ENCODE measurements at places on chromosomes 2 and 18.

- H3K4me3 ChIP-seq = no peak overlapping the region
- H3K27ac ChIP-seq = no peak overlapping the region
- H3K36me3 ChIP-seq = no peaks in the 10 kb centered on the region
- DNase-seq = no peak
- H3K27me3 ChIP-seq = no peaks in the 10 kb centered on the region
Measured at GRCh38 chr2:223113161-223113560, 61.2 kb downstream of the KCNE4 start.

DNA sequence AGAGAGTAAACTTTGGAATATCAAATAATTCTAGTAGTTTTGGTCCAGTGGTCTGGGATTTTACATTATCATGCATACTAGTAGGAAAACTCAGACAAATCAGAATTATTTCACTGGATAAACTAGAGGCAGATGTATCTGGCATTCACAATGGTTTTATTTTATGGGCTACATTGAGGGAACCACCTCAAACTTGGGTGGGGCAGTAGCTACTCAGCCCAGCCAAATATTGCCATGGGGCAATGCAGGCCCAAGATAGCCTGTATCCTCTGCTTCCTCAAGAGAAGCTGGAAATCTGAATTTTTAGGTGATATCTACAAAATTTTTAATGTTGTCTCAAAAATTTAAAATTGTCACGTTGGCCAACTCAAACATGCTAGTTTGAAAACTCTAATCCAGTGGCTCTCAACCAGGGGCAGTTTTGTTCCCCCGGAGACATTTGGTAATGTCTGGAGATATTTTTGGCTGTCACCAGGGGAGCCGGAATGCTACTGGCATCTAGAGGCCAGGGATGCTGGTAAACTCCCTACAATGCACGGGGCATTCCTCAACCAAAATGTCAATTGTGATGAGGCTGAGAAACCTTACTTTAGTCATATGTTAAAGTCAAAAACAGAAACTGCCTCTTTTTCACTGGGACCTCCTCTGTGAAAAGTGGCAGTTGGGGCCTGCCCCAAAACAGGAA, 172.8 kb upstream of the SPRED2 start:
- H3K27me3 ChIP-seq = no peaks in the 10 kb centered on the region
- no peaks in the 10 kb centered on the region for H3K4me1 ChIP-seq
- no peaks in the 10 kb centered on the region for H3K36me3 ChIP-seq
- DNase-seq = no peak

DNA sequence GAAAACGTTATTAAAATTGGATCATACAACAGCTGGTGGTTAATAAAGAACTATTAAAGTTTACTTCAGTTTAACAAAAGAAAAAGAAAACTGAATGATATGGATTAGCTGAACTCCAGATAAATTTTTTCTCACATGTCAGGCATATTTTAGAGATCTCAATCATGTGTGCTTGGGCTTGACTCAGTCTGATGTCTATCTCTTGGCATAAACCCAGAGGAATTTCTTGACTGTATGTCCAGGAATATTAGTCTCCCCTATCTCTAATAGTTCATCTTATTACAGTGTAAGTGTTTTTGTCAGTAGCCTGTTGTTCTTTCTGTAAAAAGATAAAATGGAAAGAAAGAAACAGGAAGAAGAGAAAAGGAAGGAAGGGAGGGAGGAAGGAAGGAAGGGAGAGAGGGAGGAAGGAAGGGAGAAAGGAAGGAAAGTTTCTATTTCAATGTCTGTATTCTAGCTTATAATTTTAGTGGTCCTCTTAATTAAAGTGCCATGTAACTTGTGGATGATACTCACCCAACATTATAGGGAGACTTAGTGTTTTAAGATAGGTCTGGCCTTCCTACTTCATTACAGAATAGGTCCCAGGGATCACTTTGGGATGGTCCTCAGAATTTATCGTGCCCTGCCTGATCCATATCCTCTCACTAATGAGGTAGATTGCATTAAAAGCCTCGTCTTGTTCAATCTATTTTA, 99.7 kb upstream of the UGP2 start:
- no peaks in the 10 kb centered on the region for H3K36me3 ChIP-seq
- no peak for DNase-seq
- H3K27me3 ChIP-seq = no peaks in the 10 kb centered on the region

GRCh38 chr18:76565238-76566173, 70.5 kb upstream of the ZNF516 start:
- DNase-seq = peak; percentile 64
- H3K36me3 ChIP-seq = no peaks in the 10 kb centered on the region
- peaks cover 5% of the 10 kb centered on the region for H3K4me1 ChIP-seq
- H3K27me3 ChIP-seq = no peaks in the 10 kb centered on the region
- peak overlapping the region; percentile 78 for H3K27ac ChIP-seq
- no peak overlapping the region for H3K4me3 ChIP-seq

DNA sequence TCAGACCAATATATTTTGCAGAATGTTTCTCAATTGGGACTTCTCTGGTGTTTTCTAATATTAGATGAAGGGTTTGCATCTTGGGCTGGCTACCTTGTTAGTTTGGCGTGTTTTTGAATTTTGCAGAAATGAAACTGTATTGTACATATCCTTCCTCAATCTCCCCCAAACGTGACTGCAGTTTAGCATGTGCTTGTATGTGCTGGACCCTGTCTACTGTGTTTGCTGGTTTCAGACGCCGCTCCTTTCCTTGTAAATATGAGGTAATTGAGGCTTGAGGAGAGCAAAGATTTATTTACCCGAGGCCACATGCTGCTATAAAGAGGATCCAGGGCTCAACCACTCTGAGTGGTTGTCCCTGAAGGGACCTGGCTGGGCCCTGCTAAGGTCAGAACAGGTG, 57.2 kb downstream of the NGEF start:
- no peak overlapping the region for H3K4me3 ChIP-seq
- H3K27ac ChIP-seq = no peak overlapping the region
- DNase-seq = no peak
- H3K36me3 ChIP-seq = no peaks in the 10 kb centered on the region
- H3K4me1 ChIP-seq = no peaks in the 10 kb centered on the region
- no peaks in the 10 kb centered on the region for H3K27me3 ChIP-seq

- no peaks in the 10 kb centered on the region for H3K36me3 ChIP-seq
- H3K4me1 ChIP-seq = no peaks in the 10 kb centered on the region
- H3K4me3 ChIP-seq = no peak overlapping the region
- H3K27ac ChIP-seq = no peak overlapping the region
- H3K27me3 ChIP-seq = no peaks in the 10 kb centered on the region
- DNase-seq = no peak
Measured at GRCh38 chr2:132915812-132916549, 246.0 kb upstream of the LYPD1 start.

DNA sequence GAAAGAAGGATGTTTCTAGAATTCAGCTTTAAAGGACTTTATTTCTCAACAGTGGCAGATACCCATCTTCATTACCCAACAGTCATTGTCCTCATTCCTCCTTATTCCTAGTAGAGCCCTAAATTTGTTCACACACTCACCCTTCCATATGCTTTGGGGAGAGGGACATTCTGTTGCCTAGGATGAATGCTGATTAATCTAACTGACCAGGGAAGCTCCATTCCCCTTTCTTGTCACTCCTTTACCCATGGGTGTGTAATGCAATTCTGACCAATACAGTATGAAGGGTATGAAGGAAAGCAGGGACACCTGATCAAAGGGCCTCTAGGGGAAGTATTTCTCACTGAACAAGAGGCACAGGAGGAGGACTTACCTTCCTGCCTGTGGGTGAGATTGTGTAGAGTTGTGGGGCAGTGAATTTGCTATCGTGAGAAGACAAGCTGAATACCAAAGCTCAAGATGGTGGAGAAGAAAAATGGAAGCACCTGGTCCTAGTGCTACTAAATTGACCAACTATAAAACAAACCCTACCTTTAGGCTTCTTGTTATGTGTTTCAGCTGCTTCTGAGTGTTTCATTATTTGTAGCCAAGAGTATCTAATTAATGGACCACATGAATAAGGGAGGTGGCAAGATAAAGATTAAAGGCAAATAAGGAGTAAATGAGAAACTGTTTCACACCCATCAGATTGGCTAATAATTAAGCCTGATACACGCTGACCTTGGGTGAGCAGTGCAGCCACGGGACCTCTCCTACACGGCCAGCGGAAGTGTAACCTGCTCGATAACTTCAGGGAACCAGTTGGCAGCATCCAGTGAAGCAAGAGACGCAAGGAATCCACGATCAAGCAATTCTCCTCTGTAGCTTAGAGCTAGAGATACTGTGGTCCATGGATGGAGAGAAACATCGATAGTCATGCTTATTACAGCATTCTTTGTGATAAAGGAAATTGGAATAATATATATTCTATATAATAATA, 202.3 kb downstream of the MYCN start:
- H3K4me1 ChIP-seq = peaks cover 26% of the 10 kb centered on the region
- H3K36me3 ChIP-seq = no peaks in the 10 kb centered on the region
- H3K27me3 ChIP-seq = no peaks in the 10 kb centered on the region
- no peak overlapping the region for H3K27ac ChIP-seq

DNA sequence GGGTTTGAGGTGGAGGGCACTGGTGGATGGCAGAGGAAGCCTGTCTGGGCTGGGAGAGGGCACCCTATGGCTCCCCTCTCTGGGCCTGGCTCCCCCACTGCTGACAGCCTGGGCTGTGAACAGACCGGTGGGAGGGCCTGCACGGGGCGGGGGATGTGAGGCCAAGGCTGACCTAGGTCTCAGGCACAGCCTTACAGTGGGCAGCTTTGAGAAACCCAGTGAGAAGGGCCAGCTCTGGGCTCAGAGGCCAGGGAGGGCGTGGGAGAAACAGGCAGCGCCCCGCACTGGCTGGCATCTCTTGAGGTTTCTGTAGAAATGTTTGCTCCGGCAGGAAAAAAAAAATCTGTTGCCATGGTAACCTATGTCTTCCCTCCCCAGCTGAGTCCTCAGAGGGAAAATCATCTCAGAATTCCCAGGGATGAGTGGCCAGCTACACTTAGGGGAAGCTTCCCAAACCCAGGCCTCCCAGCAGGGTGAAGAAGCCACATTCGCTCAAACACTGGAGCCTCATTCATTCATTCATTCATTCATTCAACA, 71.7 kb upstream of the TAF1B start:
- H3K36me3 ChIP-seq = no peaks in the 10 kb centered on the region
- H3K4me1 ChIP-seq = peaks cover 26% of the 10 kb centered on the region
- no peak overlapping the region for H3K27ac ChIP-seq
- DNase-seq = no peak
- H3K27me3 ChIP-seq = no peaks in the 10 kb centered on the region

GRCh38 chr2:903223-903900, 47.3 kb upstream of the SNTG2 start:
- H3K4me1 ChIP-seq = no peaks in the 10 kb centered on the region
- no peak overlapping the region for H3K4me3 ChIP-seq
- no peak for DNase-seq
- H3K27me3 ChIP-seq = no peaks in the 10 kb centered on the region
- H3K27ac ChIP-seq = no peak overlapping the region

- peaks cover 33% of the 10 kb centered on the region for H3K4me1 ChIP-seq
- no peaks in the 10 kb centered on the region for H3K27me3 ChIP-seq
- no peaks in the 10 kb centered on the region for H3K36me3 ChIP-seq
- H3K4me3 ChIP-seq = no peak overlapping the region
- DNase-seq = no peak
Measured at GRCh38 chr2:19899985-19900930, 1.5 kb downstream of the TTC32 start.

- H3K27ac ChIP-seq = no peak overlapping the region
- no peaks in the 10 kb centered on the region for H3K36me3 ChIP-seq
- no peak for DNase-seq
- no peak overlapping the region for H3K4me3 ChIP-seq
Measured at GRCh38 chr2:42756966-42757513, 6.9 kb downstream of the OXER1 start.

GRCh38 chr18:63869851-63870250, 17.7 kb upstream of the SERPINB2 start:
- H3K27ac ChIP-seq = no peak overlapping the region
- H3K4me3 ChIP-seq = no peak overlapping the region
- no peaks in the 10 kb centered on the region for H3K4me1 ChIP-seq
- no peaks in the 10 kb centered on the region for H3K36me3 ChIP-seq
- no peaks in the 10 kb centered on the region for H3K27me3 ChIP-seq
- no peak for DNase-seq

DNA sequence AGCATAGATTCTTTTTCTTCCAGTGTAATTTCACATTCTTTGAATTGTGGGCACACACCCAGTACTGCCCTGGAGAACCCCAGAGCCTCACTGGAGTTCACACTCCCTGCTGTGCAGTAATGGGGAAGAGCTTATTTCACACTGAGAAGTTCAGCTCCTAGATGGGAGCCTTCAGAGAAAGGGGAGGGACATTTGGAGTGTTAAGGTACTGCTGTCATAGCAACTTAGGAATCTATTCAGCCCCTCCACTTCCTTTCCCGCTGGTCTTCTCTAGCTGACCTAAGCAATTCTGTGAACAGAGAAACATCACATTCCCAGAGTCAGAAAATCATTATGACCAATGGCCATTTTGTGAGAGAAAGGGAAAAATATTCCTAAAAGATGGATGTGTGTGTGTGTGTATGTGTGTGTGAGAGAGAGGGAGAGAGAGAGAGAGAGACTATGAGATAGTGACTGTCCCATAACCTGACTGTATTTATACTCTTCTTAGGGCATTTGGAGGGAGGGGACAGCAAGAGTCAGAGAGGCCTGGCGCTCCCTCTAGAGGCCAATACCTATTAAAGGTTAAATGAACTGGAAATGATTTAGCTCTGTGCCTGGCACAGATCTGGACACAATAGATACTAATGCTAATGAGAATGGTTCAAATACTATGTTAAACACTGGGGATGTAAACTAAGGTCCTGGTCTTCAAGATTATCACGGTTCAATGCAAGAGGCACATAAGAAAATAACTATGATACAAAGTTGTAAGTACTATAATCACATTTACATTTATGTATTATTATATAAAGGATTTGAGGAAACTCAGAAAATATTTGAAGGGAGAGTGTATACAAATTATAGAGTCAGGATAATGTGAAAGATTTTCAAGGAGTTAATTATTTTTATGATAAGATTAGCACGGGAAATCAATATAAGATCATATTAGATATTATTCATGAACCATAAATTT, 41.5 kb upstream of the RPE start:
- no peak overlapping the region for H3K27ac ChIP-seq
- no peaks in the 10 kb centered on the region for H3K36me3 ChIP-seq
- DNase-seq = peak; percentile 70
- peaks cover 35% of the 10 kb centered on the region for H3K4me1 ChIP-seq
- H3K4me3 ChIP-seq = no peak overlapping the region

GRCh38 chr2:214730248-214730647, 79.2 kb downstream of the BARD1 start:
- no peaks in the 10 kb centered on the region for H3K4me1 ChIP-seq
- no peaks in the 10 kb centered on the region for H3K36me3 ChIP-seq
- no peak overlapping the region for H3K4me3 ChIP-seq
- DNase-seq = no peak
- no peak overlapping the region for H3K27ac ChIP-seq
- H3K27me3 ChIP-seq = no peaks in the 10 kb centered on the region

Measured in body of pancreas (tissue), 4 donors.